ENCODE measurements at places on chromosomes 1 and 21.

GRCh38 chr1:33093004-33093403 is 12.1 kb downstream of the AZIN2 start:
- DNase-seq: no peak

DNA sequence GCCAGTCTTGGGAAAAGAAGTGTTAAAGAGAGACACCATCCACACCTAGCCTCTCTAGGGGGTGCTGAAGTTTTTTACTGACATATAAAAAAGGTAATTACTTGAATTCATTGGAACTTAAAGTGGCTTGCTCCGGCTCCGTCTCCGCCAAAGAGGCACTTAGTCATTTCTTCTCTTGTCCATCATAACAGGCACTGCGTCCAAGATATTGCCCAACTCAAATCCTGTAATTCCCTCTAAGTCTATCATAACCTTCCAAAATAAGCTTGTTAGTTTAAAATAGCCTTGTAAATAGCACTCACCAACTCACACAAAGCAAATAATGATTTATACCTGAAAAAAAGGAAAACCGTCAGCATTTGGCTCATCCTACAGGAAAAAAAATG is 160.5 kb downstream of the ZBTB18 start:
- no peak for DNase-seq

GRCh38 chr1:204730826-204731459 is 45.4 kb upstream of the LRRN2 start:
- no peak for DNase-seq

DNA sequence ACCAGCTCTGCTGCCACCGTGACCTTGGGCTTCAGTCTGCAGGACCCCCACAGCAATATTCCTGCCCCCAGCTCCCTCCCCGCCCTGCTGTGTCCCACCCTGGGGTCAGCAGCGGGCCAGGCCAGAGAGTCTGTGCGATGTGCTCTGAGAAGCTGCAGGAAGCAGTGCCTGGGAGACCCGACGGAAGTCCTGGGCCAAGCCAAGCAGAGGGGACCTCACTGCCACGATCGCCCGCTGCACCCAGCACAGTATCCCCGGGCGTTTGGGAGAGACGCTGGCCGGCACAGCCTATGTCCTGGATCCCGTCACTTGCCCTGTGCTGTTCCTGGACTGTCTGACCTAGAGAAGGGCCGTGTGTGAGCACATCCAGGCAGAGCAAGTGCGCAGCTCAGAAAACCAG is 106.6 kb upstream of the TTC34 start:
- DNase-seq: no peak

DNA sequence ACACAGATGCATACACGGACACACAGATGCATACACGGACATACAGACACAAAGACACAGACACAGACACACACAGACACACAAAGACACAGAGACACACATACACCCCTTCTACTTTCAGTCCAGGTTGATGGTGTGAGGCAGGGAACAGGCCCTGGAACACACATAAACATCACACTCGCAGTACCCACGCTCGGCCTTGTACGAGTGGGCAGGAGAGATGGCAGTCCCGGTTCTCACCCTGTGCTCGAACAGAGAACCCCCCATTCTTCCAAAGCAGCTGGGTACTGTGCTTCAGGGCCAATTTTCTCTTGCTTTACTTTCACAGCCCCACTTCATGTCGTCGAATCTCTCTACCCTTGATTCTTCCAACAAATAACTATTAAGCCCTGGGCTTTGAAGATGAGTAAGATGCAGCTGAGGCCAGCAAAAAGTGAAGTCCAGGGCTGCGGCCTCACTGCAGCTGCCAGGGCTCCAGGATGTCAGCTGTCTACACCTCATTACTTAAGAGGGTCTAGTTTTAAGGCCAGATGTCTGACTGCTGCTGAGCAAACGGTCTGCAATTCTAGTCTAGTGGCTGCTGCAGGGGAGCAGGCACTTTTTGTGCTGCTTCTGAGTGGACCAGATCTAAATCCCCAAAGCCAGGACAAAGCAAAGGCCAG is 90.1 kb downstream of the PGBD5 start:
- no peak for DNase-seq

Measured in stimulated activated CD4-positive, alpha-beta T cell treated with anti-CD3 and anti-CD28 coated beads, Interleukin-15, amount 100 ng/mL, for 48 hours (primary cell).